ENCODE measurements at places on chromosomes 11 and 22.

- DNase-seq = no peak
These were observed 3.2 kb upstream of the GNAZ start for GRCh38 chr22:23067023-23067650.

GRCh38 chr11:109939166-109939810, 153.9 kb upstream of the ZC3H12C start:
- DNase-seq = no peak

GRCh38 chr11:10414181-10414580, 40.9 kb upstream of the AMPD3 start:
- DNase-seq = no peak

DNA sequence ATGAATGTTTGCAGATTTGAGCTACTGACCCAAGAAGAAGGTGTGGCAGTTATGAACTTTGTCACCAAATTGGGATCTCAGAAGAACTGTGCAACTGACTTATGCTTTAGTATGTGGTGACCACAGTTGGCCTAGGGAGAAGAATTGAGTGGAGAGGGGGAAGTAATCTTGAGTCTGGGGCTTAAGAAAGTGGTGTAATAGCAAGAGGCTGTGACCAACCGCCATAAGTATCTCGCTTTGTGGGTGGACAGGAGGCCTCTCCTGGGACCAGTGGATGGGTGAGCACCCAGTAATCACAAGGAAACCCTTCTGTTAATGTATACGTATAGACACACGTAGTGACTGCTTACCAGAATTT, 12.7 kb upstream of the IL10RA start:
- no peak for DNase-seq
